ENCODE measurements at places on chromosomes 1 and 21.

GRCh38 chr1:72481420-72481970 is 199.2 kb upstream of the NEGR1 start:
- no peak for DNase-seq

- no peak for DNase-seq
Observed at GRCh38 chr1:65948609-65949229, 156.0 kb downstream of the PDE4B start.

- no peak for DNase-seq
Observed at GRCh38 chr1:186443638-186444037, 17.3 kb downstream of the PDC start.

DNA sequence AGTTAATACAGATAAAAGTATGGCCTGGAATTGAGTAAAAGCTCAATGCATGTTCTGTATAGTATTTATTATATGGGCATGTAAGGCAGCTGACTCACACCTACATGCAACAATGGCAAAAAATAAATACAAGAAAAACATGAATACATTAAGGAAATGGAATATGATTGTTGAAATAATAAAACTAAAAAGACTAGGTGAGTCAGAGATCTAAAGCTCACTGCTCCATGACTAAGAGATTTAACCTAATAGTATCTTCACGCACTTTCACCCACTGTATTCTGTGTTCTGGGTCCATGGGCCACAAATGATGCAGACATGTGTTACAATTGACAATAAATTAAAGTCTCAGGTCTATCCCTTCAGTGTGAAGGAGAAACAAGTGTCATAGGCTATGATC is 607.0 kb downstream of the AGBL4 start:
- DNase-seq = no peak

GRCh38 chr1:41573785-41574713 is 89.6 kb upstream of the EDN2 start:
- DNase-seq = peak; percentile 68
